ENCODE measurements at places on chromosomes 2 and 18. TPM values are rescaled to one million over a fixed set of nuclear protein-coding genes. Genes with fewer than 3 reads are reported as not detected.

DNA sequence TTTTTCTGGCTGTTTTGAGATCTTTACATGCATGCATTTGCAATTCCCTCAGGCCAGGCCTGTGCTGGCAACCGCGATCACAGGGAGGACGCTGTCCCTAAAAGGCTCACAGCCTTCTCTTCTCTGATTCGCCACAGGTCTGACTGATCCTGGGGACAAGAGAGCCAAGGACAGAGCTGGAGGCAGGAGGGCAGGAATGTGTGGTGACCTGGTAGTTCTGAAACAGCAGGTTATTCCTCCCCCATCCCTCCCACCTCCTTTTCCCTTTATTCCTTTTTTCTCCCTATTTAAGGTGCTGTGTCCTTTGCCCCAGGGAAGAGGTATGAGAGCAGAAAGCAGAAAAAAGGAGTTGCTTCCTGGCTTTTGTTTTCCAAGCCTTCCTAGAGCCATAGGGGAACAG lies 21.9 kb downstream of the TMEM177 start:
- no peak for DNase-seq

DNA sequence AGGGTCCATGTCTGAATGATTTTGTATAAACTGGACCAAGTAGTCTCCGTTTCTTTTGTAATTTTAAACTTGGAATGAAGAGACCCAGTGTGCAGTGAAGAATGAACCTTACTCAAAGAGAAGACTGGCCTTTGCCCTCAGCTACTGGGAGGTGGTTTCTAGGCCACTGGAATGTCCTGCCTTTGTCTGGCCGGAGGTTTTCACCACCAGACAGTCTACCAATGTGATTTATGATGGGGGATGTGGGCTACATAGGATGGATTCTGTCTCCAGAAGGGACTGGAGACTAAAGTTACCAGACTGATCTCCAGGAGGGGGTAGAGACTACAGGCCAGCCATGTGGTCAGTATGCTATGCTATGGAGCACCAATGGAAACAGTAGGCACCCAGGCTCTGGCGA lies 42.8 kb upstream of the RAB31 start:
- no peak for DNase-seq

Gene POTEI
- total RNA-seq = not detected

GRCh38 chr2:137208431-137208891 lies 443.1 kb downstream of the THSD7B start:
- no peak for DNase-seq

Gene NGEF
- total RNA-seq = 1.1 TPM

GRCh38 chr2:196696423-196697079 lies 57.0 kb downstream of the CCDC150 start:
- no peak for DNase-seq

DNA sequence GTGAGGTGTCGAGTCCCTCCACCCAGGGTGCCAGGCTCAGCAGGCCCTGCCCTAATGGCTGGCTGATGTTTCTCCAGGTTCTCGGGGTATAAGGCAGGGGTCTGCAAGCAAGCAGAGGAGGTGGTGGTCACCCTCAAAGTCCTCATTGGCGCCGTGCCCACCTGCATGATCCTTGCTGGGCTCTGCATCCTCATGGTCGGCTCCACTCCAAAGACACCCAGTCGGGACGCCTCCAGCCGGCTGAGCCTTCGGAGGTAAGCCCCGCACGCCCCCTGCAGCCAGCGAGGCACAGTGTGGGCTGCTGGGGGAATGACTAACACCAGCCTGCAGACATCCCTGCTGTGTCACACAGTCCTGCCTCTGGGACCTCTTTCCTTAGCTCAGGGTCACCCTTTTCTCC lies 14.1 kb downstream of the MFSD2B start:
- no peak for DNase-seq

DNA sequence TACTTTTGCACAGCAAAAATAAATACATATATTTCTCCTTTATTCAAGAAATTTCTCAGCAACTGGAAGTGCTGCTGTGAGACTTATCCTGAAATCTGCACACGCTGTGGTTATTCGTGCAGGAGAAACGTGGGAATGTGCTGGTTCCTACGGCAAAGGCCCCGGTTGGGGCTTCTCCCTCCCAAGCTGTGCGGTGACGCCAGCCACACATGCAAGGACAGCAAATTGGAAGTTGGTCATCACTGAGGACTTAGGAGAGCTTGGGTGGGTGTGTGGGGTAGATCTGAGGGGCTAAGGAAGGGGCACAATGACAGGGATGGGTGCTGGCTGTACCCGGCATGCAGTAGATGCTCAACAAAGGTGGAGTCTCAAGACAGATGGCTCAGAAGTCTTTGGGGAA lies 16.5 kb upstream of the MTCL1 start:
- DNase-seq = no peak

Gene RGPD3
- 1.1 TPM for total RNA-seq

- no peak for DNase-seq
Measured at GRCh38 chr2:47254464-47254863, 99.4 kb upstream of the STPG4 start.

Gene CYBRD1
- 296 TPM for total RNA-seq

DNA sequence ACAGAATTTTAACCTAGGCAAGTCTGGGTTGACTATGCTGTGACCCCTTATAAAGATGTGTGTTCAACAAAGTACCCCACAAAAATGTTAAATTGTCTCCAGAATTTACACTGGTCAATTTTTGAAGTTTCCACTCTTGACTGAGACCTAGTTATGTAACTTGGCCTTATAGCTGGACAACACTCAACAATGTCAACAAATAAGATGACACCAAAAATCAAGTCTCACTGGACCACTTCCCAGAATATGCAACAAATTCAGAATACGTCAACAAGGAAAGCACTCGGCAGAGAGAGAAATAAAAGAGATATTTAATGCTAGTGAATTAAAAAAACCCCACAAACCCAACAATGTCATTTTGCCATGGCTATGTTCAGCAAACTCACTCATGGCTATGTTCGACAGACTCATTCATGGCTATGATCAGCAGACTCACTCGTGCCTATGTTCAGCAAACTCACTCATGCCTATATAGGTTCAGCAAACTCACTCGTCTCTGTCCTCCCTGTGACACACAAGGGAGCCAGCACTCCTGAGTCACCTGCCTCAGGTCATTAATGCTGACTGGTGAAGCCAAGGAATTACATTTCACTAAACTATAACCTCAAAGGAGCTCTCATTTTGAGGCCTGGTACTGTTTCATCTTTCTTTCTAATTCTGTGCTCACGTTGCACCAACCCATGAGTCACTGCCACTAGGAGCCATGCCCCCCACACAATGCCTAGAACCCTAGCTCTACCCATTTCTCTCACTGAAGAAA lies 72.7 kb downstream of the PTPN2 start:
- DNase-seq = no peak

Gene LIMS1
- total RNA-seq = 141 TPM

DNA sequence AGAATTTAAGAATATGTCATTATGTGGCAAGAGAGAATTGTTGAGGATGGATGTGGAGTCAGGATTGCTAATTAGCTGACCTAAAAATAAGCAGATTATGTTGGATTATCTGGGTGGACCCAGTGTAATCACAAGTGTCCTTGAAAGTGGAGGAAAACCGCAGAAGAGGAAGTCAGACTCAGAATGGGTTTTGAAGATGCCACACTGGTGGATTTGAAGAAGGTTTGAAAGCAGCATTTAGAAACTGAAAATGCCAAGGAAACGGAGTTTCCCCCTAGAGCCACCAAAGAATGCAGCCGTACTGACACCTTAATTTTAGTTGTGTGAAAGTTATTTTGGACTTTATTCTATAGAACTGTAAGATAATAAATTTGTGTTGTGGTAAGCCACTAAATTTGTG lies 41.6 kb upstream of the DPP10 start:
- no peak for DNase-seq

Gene HMSD
- not detected for total RNA-seq

DNA sequence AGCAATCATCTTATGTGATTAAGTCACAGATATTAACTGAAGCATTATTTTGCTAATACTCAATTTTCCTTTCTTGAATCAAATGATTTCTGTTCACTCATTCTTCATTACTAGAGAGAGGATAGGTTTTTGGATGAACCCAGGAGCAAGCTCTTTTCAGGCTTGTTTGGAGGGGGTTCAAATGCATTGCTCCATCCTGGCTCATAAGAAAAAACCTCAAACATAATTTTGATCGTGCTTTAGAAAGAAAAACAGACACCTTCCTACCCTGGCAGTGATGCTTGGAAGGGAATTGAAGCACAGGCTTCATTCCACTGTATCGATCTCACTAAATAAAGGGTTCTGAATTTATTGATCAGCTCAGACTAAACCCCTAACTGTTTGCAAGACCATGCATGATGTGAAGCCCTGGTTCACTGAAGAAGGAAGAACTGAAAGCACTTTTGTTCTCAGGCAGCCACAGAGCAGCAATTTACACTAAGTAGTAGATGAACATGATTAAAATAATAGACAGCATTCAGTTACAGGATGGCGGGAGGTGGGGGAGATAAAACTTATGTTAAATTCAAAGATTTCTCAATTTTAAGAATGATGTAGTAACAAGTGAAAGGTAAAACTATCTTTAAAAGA lies 53.4 kb downstream of the CDH2 start:
- no peak for DNase-seq

Gene KLHL41
- total RNA-seq = not detected

DNA sequence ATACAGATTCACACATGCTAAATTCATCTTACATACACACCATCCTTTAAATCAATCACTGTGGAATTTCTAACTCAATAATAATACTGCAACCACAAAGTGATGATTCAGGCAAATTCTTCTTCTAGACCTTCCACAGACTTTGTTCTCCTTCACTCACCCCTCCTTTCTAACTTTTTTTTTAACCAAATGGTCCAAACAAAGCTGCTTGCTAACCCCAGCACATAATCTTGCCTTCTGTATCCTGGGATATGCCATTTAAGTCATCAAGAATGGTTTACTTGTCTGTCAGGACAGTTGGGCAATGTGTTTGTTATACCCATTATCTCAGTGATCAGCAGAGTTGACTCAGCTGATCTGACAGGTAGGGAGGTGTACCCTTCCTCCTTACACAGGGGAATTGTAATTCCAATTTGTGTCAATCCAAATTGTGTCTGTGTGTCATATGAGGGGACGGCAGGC lies 10.0 kb downstream of the SLC40A1 start:
- no peak for DNase-seq

DNA sequence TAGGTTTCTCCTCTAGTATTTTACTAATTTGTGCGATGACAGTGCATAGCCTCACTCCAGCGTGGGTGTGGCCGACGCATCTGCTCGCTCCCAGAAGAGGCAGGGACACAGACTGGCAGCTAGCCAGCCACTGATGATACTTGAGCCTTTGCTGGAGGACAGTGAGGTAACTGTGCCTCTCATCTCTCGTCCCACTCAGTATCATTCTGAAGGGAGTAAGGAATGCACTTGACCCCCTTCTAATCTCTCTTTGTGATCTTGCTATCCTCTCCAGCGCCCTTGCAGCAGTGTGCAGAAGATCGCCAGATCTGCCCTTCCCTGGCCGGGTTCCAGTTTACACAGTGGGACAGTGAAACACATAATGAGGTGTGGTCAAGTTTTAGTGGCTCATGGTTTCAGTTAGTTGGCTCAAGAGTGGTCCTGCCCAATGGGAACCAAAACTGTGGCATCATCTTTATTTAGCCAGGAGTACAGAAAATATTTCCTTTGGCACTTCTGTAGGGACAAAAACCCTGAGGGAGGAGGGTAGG lies 17.5 kb downstream of the NCAPH start:
- DNase-seq = no peak

DNA sequence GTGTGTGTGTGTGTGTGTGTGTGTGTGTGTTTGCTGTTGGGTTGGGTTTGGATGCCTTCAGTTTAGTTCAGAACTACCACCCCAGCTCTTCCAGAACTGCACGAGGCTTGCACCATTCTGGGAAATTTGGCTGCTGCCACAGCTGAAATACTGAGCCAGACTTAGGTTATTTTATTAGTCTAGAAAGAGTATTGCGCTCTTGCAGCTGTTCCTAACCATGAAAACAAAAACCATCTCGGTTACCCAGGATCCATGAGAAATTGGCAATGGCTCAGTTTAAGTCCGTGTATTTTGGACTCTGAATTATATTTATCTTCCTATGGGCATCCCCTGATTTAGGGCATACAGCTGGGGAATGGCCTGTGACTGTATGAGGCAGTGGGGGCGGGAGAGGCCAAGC lies 83.2 kb downstream of the TANC1 start:
- no peak for DNase-seq

Gene RNF103
- 23.9 TPM for total RNA-seq

DNA sequence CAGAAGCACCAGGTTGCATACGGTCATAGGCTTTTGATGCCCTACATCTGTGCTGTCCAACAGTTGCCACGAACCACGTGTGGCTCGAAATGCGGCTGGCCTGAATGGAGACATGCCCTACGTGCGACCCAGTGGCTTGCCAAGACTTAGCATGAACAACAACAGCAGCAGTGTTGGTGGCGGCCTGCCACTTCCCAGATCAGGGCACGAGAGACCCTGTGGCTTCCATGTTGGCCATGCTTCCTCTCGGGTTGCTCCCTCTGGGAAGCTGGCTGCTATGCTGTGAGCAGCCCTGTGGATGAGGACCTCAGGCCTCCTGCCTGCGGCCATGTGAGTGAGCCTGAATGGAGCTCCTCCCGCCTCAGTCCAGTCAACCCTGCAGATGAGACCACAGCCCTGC lies 212.3 kb downstream of the HDAC4 start:
- peak; percentile 15 for DNase-seq

GRCh38 chr2:105750735-105751134 lies 6.0 kb downstream of the NCK2 start:
- no peak for DNase-seq

Gene TP53I3
- total RNA-seq = 16.8 TPM

DNA sequence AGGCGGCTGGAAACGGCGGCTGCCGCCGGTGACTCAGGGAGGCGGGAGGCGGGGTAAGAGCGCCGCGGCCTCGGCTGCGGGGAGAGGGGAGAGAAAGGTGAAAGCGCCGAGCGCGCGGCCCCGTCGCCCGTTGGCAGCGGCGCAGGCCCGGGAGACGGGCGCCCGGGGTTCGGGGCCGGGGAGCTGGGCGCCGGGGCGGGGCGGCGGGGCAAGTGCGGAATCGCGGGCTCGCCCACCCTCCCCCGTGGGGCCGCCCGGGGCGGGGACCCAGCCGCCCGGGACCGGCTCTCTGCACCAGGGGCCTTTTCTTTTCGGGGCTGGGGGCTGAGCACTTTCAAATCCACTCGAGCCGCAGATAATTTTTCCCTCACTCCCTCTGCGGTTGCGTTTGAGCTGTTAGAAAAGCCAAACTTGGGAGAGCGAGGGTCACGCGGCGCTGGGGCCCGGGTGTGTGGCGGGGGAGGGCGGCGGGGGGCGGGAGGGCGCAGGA lies 266 bp downstream of the KDM3A start:
- no peak for DNase-seq

GRCh38 chr2:133607679-133608078 lies 39.4 kb upstream of the NCKAP5 start:
- no peak for DNase-seq

Gene LOXHD1
- 4.0 TPM for total RNA-seq

DNA sequence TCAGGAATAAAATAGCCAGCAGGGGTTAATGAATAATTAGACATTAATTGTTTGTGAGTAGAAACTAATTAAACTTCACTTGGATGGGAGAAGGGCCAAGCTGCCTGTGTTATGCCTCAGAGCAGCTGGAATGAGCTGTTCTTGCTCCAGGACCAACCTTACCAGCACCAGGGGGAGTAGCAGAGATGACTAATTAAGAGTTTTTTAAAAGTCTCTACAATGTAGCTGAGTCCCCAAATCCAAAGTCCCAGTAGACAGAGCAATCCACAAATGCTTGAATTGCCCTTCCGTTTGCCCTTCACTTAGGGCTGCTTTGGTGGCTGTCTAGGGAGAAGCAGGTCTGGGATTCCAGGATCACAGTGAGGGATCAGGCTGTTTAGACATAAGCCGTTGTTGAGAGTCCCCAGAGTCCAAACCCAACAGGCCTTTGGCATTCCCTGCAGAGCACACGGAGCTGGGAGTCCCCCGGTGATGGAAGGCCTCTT lies 59.4 kb downstream of the RHOB start:
- no peak for DNase-seq

Gene FABP1
- not detected for total RNA-seq

Measured in omental fat pad (tissue), 4 donors.